Eye (tissue), 1 donor: ENCODE measurements at places on chromosomes 11 and 22.

DNA sequence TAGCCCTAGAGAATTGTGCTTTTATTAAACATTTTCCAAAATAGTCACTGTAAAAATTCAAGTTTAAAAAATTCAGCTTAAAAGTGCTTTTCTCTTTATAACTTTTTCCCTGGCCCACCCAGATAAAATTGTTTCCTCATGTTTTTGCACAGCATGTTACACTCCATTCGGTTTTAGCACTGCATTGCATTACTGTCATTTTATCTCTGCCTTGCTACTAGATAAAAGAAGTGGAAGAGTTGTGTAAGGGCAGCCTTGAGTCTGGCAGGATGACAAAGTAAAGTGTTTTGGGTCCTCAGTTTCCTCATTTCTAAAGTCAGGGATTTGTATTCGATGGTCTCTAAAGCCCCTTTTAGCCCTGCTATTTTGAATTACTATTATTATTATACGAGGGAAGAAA lies 99.8 kb downstream of the ATM start:
- no peak for DNase-seq

DNA sequence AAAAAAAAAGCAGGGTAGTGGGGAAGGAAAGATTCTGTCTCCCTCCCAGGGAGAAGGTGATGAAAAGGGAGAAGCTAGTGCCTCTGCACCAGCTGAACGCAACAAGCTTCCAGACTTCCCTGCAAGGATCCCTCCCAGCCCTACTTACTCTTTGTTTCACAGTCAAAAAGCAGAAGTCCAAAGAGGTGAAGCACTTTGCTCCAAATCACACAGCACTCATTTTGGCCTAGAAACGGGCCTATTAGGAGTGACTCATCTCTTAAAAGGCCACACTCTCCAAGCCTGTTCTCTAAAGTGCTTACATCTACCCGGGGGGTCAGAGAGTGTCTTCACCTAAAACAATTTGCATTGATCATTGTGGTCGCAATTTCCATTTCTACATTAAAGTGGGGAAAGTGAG lies 17.7 kb upstream of the GRK3 start:
- no peak for DNase-seq

DNA sequence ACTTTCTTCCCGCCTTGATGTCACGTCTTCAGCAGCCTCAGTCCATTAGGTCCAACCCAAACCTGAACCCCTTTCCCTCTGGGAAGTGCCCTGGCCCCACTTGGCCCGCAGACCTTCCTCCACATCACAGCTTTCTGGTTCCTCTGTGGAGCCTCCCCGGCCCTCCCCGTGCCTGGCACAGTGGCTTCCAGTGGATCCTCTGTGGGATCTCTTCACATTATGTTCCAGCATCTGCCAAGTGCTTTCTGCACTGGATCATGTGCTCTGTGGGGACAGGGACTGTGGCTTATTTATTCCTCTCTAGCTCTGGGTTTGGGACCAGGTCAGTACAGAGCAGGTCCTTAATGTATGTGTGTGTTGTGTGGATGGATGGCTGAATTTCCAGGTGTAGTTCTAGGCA lies 30.9 kb downstream of the POLR3H start:
- DNase-seq: no peak

DNA sequence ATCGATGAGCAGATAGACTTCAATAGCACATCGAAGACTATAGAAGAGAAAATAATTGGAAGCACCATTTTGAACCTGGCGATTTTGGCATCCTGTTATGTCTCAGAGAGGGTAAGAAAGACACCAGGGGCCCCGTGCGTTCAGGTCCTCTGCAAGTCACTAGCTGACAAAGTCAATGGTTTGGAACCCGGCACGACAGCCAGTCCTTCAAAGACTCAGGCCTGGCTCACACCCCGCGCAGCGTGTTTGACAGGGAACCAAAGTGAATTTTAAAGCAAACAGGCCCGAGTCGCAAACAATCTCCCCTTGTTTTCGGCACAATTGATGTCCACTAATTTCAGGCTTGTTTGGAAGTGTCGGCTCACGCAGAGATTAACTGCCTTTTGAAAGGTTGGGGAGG lies 716.6 kb downstream of the BRD1 start:
- DNase-seq: no peak
